ENCODE measurements at places on chromosomes 4 and X.

DNA sequence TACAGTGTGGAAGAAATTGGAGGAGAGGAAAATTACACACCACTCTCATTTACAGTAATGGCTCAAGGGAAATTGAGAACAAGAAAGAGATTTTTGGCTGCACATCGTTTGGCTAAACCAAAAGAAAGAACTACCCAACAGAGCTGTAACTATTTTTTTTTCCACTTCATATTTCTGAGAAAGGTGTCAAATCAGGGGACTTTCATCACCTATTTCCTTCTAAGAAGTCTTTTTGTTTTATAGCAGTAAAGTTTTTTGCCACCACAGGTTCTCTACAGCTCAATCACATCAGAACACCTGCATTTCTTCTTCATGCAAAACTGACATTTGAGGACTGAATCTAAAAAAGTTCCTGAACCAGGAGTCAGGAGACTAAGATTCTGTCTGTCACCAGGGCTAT, 57.5 kb upstream of the TNIP3 start:
- DNase-seq = no peak

- DNase-seq = no peak
These were observed 55.4 kb upstream of the GBA3 start for GRCh38 chr4:22637306-22637705.

DNA sequence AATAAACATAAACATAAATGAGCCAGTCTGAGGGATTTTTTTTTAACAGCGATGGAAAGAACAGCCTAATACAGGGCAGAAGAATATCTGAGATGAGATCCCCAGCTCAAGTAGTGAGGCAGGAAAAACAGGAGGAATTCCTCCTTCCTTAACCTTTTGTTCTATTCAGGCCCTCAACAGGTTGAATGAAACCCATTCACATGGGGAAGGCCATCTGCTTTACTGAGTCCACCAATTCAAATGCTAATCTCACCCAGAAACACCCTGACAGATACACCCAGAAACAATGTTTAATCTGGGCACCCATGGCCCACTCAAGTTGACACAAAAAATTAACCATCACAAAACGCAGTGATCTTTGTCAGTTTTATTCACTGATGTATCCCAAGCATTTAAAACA, 45.5 kb downstream of the SMIM31 start:
- no peak for DNase-seq

GRCh38 chrX:20974326-20974725, 399.9 kb upstream of the CNKSR2 start:
- no peak for DNase-seq

- no peak for DNase-seq
These were observed 65.5 kb downstream of the FHDC1 start for GRCh38 chr4:153001626-153002025.

DNA sequence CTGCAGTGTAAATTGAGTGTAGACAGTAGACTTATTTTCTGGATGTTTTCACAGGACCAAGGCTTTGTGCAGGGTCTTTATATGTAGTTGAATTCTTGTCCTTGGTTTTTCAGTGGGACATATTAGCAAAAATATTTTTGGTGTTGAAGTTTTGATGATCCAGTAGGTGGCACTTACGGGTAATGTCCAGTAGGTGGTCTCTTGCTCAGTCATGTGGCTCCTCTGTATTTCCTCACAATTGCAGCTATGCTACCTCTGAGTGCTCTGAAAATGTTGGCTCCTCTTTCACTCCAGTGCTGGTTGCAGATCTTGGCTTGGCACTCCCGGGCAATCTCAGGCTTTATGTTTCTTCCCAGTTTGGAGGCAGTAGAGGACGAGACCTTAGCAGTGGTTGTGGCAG, 419.8 kb upstream of the AMOT start:
- no peak for DNase-seq

DNA sequence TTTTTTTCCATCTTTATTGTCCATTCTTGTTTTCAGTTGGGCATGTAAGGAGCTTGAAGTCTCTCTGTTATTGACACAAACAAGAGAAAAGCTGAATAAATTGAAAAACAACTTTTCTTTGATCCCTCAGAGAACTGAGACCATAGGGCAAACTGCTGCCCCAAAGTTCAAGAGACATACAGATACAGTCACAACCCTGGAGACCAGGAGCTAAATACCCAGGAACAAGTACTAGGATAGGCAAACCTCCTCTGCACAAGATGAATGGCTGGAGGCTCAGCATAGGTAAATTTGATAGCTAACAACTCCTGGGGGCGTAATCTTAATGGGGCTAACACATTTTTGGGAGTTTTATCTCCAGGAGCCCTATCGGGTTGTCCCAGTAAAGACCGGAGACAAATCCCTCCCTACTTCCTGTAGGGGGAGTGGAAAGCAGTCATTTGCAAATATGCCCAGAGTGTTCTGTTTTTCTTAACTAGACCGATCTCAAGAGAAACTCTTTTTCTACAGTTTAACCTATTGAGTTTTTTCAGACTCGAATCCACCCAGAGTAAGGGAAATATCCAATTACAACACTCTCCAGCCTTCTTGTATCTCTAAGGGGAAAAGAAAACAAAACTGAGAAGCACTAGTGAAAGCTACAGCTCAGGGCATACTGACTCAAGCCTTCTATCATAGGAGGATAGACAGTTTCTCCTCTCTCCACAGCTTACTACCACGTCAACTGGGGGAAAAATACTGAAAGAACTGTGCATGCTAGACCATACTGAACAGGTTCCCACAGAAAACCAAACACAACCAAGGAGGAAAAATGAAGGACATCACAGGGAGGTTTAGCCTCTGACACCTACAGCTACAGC, 23.1 kb downstream of the MAGEA8 start:
- DNase-seq = no peak

GRCh38 chrX:41922431-41923151, 763 bp downstream of the CASK start:
- peak; percentile 45 for DNase-seq

GRCh38 chrX:115560978-115561604, at the start of gene PLS3:
TSS of gene PLS3 (plus strand) at chrX:115561174. CDS start at chrX:115610251, 49,077 bp downstream.
- peak; percentile 77 for DNase-seq

GRCh38 chr4:126956184-126956897, 676.4 kb upstream of the INTU start:
- no peak for DNase-seq

DNA sequence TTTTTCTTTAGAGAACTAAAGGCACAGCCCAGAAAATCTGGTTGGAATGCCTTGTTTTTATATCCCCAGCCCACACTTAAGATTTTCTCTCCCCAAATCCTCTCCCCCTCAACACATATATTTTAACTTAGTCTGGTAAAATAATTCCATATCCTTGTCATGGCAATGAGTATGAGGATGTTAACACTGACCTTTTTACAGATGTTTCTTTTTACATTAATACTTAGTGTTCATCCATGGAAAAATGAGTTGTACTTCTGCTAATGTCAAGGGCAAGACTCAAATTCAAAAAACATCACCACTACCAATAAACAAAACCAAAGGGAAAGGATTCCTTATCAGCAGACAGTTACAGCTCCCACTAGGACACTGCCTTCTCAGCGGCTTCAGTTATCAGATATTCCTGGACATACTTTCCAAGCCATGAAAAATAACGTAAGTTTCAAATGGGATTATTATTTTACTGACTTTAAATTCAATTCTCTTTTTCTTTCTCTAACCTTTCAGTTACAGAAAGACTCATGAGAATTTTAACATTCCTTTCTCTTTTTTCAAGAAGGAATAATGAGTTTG, 83.3 kb downstream of the RASL11B start:
- no peak for DNase-seq

DNA sequence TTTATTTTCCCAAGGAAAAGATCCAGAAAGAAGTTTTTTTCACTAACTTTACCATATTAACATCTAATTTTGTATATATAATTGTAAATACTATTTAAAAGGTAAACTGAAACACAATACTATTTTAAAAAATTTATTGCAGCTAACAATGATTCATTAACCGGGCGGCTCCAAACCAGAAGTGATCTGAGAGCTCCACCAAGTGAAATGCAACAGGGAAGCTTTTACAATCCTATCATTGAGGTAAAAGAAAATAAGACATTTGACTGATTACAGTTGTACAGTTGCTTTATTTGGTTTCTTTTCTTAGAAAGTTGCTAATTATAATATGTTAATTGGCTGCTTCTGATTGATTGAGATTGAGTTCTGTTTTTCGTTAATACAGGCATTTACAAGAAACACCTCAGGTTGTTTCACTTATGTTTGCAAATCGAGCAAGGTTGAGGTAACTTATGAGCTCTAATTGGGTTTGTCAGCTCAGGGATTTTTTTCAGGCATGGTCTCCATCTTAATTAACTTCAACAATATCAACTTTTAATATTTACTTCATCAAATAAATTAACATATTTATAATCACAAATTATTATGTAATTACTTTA, 220.2 kb upstream of the UGT8 start:
- no peak for DNase-seq

DNA sequence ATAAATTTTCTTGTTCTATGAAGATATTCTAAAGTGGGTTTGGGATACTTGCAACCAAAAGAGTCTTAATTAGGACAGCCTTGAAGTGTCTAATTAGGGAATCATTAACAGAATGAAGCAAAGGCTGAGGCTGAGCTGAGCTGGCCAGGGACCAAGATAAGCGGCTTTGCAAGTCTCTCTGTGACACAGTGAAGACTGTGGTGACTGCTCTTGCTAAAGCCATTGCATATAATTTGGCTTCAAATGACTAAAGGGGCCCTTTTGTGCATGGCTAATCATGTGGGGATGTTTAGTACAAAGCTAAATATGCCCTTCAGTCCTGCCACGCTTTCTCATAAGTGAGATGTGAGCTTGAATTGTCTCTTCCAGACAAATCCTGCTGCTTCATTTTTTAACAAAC, 31.2 kb upstream of the GYPA start:
- no peak for DNase-seq
